ENCODE measurements at places on chromosomes 16 and 17.

GRCh38 chr17:77451245-77451893 is 310.6 kb downstream of the SEC14L1 start:
- DNase-seq: no peak

DNA sequence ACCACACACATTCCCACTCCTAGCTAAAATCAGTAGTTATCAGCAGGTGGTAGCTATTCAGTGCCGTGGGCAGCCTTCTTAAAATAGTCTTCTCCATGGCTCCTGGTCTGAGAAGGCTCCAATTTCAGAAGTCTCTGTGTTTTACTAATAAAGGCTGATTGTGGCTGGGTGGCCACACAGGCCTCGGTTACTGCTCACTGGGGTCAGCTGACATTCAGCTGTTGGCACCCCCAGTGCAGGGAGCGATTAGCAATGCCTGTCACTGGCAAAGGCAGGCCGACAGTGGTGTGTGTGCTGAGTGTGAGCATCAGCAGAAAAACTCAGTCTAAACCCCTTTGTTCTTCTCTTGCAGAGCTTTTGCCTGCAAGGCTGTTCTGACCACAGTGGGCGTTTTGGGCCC is 16.6 kb upstream of the DBNDD1 start:
- no peak for DNase-seq

DNA sequence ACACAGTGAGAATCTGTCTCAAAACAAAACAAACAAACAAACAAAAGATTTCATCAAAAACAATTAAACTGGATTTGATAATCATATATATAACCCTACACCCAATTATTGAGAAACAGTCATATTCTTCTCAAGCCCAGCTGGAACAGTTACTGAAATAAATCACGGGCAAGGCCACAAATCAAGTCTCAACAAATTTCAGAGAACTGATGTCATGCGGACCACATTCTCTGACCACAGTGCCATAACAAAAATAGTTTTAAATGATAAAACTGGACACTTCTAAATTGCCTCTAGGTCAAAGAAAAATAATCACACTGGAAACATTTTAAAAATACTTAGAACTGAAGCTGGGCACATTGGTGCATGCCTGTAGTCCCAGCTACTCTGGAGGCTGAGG is 15.9 kb upstream of the PIK3R5 start:
- no peak for DNase-seq

DNA sequence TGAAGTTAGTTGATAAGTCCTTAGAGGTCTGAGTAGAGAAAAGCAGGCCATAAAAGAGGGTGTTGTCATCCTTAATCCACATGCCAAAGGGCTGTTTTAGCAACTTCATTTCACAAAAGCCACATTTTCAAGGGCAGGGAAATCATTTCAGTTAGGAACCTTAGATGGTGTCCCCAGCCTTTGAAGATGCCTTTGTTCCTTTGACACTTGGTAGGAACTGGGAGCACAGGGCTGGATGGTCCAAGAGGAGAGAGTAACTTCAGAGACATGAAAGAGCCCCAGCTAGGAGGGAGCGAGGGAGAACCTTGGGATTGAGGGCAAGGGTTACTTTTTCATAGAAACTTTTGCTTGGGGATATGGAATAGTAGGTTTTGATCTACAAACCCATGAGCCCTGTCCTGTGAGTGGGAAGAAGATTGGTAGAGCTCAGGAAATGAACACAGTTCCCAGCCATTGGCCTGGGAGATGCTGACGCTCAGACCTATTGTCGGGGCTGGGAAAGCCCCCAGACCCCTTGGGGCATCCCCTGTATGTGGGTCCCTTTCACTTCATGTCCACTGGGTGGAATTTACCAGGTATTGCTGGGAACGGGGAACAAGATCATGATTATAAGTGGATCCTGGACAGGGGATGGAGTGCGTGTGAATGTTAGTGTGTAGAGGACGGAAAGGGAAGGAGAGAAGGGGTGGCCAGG is 18.9 kb downstream of the MSI2 start:
- DNase-seq: no peak

- DNase-seq: no peak
Observed at GRCh38 chr16:12515746-12516145, 287.9 kb downstream of the CPPED1 start.

DNA sequence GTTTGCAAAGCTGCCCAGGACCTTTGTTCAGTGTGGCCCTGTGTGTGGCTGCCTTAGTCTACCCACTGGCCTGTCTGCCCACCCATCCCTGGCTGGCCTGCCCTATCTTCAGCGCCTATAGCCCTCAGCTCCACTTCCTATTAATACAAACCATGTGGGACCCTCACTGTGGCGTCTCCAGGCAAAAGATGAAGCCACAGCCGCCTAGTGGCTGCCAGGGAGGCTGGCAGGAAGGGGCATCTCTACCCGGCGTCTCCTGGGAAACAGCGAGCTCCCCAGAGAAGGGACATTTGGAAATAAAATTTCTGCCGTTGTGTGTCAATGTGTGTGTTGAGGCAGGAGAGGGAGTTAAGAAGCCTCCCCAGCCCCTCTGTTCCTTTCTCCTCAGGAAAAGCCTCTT is 31.5 kb downstream of the NEUROD2 start:
- DNase-seq: no peak

DNA sequence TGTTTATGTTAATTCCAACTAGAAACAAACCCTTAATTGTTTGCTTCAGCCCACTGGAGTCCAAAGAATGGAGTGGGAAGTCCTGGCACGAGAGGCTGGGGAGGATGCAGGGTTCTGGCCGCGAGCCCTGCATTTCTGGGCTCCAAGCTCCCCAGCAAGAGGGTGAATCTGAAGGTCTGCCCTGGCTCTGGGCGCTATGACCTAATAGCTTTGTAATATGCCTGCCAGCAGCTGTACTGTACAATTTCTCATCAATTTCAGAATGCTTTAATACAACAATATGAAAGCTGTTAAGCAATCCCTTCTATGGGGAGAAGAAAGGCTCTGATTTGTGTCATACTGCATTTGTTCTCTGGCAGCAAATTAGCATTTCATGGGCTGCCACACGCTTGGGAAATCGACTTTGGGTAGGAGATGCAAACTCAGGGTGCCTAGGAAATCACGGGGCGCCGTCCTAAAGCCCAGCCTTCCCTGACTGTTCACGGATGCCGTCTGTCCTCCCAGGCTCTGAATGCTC is 43.8 kb downstream of the NDEL1 start:
- no peak for DNase-seq

- no peak for DNase-seq
Observed at GRCh38 chr16:66278604-66279262, 87.8 kb upstream of the CDH5 start.

Data from brain pericyte (primary cell).